ENCODE measurements at places on chromosomes 3 and 15.

- no peak for DNase-seq
Measured at GRCh38 chr15:43230640-43231115, 9.9 kb upstream of the EPB42 start.

- DNase-seq: no peak
Measured at GRCh38 chr3:71050538-71051258, 532.8 kb downstream of the FOXP1 start.

DNA sequence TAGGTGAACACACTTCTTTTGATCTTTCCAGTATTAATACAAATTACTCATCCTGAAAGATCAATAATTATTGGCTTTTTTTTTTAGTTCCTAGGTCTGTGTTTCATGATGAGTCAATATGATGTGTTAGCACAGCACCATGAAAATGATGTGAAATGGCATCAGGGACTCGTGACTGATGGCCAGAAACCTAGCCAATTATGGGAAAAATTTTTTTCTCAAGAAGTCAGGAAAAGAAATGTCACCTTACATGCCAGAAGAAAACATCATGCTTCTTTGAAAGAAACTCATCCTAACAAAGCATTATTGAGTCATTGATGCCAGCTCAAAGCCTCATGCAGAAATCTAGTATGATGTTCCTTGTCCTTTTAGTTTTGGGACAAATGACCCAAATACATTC is 468.3 kb upstream of the CBLB start:
- no peak for DNase-seq

DNA sequence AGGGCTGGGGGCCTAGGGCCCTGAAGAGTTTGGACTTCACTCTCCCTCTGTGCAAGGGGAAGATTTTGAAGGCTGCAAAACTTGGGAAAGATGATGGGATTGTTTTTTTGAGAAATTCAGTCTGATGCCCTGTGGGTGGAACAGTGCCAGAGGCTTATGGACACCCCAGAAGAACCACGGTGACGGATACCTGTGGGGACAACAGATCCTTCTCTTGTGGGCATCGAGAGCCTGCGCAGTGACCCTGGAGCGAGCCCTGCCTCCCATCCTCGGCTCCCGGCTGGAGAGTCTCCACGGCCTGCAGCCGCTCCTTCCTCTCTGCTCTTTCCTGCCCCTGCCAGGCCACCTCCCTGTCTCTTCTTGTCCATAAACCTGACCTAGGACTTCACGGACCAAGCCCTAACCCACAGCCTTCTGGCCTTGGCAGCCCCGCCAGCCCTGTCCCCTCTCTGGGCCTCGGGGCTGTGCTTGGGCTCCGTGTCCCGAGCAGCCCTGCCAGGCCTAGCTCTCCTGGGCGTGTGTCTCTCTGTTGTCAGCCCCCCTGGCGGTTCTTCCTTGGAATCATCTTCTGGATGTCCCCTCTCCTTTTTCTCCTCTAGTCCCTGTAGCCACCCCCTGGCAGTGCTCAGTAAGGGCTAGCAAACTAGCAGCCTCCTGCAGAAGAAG is 98.4 kb downstream of the VGLL4 start:
- DNase-seq: no peak
